ENCODE measurements at places on chromosomes 6 and 20.

DNA sequence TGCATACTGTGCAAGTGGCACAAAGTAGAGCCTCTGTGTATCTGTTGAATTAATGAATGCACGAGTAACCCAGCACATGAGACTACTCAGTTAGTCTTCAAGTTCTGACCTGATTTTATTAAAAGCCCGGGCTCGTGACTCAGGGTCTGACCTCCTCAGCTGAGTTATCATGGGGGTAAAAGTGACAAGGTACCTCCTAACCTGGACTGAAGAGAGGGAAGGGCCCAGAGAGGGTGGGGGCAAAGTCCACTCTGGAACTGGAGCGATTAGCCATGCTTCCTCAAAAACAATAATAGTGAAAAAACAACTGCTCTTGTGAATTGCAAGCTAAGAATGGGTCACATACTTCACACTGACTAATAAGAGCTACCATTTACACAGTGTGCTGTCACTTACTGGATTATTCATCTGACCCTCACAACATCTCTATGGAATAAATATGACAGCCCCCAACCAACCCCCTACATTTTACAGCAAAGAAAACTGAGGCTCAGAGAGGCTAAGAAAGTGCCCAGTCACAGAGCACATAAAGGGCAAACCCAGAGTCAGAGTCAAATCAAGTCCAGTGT lies 26.7 kb downstream of the TRERF1 start:
- DNase-seq = no peak

- DNase-seq = no peak
Measured at GRCh38 chr6:25065666-25066065, 129.9 kb upstream of the RIPOR2 start.

DNA sequence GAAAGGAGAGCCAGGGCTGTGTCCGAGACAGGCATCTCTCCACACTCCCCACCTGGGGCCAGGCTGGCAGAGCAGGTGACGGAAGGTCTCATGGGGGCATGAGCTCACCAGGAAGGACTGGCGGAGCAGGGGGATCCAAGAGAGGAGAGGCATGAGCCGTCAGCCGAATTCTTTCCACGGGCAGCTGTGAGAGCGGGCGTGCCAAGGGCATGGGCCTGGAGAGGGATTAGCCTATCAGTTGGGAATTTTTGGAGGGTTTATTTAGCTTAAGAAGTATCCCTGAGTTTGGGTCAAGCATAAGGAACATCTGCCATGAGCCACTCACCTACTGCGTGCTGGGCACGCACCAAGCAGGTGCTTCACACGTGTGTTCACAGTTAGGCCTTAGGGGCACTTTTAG lies 60.2 kb upstream of the ZNFX1 start:
- no peak for DNase-seq

DNA sequence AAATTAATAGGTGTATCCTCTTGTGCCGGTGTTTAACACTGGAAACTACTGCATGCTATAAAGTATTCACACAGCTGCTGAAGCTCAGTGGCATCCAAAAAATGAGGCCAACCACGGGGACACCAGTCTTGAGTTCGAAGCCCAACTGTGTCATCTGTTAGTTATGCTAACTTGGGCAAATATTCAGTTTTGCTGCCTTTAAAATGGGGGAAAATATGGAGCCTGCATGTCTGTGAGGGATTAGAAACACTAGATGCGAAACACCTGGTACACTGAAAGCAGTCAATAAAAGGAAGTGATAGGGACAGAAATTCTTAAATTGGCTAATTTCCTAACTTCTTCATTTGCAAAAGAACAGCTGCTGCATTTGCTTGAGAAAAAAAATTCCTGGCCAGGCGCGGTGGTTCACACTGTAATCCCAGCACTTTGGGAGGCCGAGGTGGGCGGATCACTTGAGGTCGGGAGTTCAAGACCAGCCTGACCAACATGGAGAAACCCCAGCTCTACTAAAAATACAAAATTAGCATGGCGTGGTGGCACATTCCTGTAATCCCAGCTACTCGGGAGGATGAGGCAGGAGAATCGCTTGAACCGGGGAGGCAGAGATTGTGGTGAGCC lies 36.6 kb upstream of the MLIP start:
- DNase-seq = no peak

GRCh38 chr6:146805546-146806325 lies 207.0 kb downstream of the ADGB start:
- DNase-seq = no peak
